ENCODE measurements at places on chromosomes 6 and 20. TPM values are rescaled to one million over a fixed set of nuclear protein-coding genes. Genes with fewer than 3 reads are reported as not detected.

The FKBP5 gene
- total RNA-seq = 67.2 TPM

The SLC22A16 gene
- total RNA-seq = not detected

The ZHX3 gene
- 9.0 TPM for total RNA-seq

The COL9A1 gene
- not detected for total RNA-seq

The CST5 gene
- not detected for total RNA-seq

The SDHAF4 gene
- total RNA-seq = 5.6 TPM

The TNNC2 gene
- total RNA-seq = not detected

All from pulmonary artery endothelial cell (primary cell).